ENCODE measurements at places on chromosomes 3 and 15. TPM values are rescaled to one million over a fixed set of nuclear protein-coding genes. Genes with fewer than 3 reads are reported as not detected.

Gene INSYN1
- 2.6 TPM for total RNA-seq

Gene ALDH1L1
- 136 TPM for total RNA-seq

Gene NMB
- total RNA-seq = 7.5 TPM

Gene RAB6B
- 3.7 TPM for total RNA-seq

Gene TIMMDC1
- 53.9 TPM for total RNA-seq

Gene CLDN16
- 2.9 TPM for total RNA-seq

Gene VEPH1
- 87.7 TPM for total RNA-seq

Gene TRIM42
- not detected for total RNA-seq

Gene CYP1A1
- 0.96 TPM for total RNA-seq

Gene KNG1
- not detected for total RNA-seq

Gene SI
- not detected for total RNA-seq

Gene TNFSF10
- 15.3 TPM for total RNA-seq

Gene FRMD4B
- total RNA-seq = 37.6 TPM

Gene MYEF2
- total RNA-seq = 53.5 TPM

Gene TM4SF4
- total RNA-seq = 1.9 TPM

Gene PLCB2
- 36.1 TPM for total RNA-seq

Gene ADAMTS17
- total RNA-seq = 9.5 TPM

Gene CA12
- not detected for total RNA-seq

Gene TMEM40
- not detected for total RNA-seq

- no peak for DNase-seq
These were observed 112.2 kb upstream of the RBMS3 start for GRCh38 chr3:29168696-29169095.

GRCh38 chr3:171743327-171744157, 66.7 kb downstream of the PLD1 start:
- no peak for DNase-seq

- no peak for DNase-seq
These were observed 37.3 kb downstream of the HCN4 start for GRCh38 chr15:73331501-73331900.

DNA sequence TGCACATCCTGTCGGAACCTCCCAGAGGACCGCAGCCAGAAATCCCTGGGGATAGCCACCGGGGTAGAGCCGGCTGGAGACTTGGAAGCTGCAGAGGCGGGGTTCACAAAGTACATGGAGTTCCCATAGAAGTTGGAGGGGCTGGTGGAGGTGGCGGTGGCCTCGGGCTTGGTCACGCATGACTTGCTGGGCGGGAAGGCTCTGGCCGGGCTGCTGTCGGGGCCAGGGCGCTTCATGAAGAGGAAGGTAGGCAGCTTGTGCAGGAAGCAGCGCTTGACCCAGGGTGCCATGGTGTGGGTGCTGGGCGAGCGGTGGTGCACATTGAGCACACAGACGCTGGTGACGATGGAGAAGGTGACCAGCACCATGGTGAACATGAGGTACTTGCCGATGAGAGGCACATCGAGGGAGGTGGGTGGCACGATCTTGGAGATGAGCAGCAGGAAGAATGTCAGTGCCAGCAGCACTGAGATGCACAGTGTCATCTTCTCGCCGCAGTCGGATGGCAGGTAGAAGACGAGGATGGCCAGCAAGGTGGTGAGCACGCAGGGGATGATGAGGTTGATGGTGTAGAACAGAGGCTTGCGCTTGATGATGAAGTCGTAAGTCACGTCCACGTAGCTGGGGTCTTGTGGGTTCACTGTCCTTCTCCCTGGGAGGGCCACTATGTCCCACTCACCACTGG, 8.4 kb upstream of the CHRNA3 start:
- DNase-seq = peak; percentile 46

GRCh38 chr15:87528873-87529272, 727.7 kb downstream of the NTRK3 start:
- DNase-seq = no peak

DNA sequence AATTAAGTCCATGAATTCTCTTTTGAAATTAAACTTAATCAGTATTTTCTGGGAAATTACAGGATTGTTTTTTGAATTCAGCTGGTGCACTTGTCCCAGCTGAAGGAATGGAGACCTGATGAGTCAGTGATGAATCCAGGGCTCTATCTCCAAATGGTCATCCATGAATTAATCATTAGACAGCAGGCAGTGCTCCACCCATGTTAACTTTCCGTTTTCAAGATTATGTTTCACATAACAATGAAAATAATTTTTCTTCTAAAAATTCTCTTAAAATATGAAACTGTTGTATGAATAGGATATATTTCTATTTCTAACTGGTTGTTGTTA, 13.9 kb upstream of the PAQR9 start:
- DNase-seq = no peak

DNA sequence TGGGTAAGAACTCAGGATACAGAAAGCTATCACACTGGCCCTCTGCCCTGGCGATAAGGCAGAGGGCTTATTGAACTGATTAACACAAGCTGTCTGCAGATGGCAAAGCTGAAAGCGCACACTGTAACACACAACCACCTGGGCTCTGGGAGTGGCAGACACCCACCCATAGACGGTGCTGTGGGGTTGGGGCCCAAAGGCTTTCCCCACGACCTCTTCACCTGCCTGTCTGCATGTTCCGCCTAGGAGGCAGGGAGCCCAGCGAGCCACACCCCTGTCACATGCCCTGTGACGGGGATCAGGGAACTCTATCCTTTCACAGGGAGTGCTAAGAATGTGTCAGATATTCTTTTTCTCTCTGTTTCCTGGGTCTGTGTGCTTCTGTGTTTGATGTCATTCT, 12.1 kb upstream of the TFG start:
- DNase-seq = no peak

DNA sequence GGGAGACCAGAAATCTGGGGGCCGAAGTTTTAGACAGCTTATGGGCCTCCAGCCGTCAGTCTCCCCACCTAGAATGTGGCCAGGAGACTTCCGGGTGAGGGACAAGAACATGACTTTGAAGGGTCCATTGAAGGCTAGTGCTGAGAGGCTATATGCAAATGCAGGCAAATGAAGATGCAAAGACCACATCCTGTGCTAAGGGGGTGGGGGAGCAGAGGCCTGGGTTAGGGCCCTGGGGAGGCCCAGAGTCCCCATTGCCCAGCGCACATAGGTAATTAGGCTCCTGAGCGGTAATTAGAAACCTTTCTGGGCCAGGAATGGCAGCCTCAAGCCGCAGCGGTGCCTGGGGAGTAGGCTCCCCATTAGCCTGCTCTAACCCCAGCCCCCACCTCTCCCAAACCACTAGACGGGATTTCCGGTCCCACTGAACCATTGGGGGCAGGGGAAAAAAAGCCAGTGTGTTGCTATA, 6.8 kb downstream of the CSK start:
- no peak for DNase-seq

DNA sequence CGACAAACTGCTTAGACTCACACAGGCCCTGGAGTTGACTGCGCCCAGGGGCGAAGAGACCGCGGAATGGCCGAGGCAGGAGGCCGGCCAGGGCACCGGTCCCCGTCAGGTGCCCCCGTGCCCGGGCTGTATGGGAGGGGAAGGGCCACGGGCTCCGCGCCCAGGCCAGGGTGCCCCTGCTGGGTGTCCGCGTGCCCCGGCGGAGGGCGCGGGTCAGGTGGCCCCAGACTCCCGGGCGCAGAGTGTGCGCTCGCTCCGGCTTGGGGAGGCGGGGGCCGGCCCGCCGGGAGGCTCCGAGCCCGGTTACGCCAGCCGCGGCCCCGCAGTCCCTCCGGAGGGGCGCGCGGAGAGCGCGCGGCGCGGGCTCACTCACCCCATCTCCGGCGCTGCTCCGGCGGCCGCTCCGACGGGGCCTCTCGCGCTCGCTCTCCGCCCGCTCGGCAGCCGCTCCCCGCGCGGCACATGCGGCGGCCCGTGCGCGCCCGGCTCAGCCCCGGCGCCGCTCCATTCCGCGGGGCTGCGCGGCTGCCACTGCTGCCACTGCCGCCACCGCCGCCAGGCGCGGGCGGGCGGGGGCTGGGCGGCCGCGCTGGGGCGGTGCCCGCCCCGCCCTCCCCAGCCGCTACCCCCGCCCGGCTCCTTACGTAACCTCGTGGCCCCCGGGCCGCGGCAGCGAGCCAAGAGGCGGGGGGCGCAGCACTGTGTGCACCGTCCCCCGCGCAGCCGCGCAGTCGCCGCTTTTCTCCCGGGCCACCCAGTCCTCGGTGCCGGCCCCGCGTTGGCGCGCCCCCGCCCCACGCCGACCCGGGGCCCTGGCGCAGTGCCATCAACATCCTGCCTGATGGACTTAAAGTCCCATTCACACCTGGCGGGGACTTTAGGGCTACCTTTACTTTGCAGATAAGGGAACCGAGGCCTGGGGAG, at the start of gene HOMER2:
Gene HOMER2 (minus strand): TSS at position 563 of the 924 bp plus-strand sequence. CDS start 185 bp downstream, at position 378.
- peak; percentile 29 for DNase-seq

- peak; percentile 48 for DNase-seq
These were observed 93.9 kb upstream of the CCDC80 start for GRCh38 chr3:112734736-112735350.

GRCh38 chr3:151377768-151378385, 6.7 kb downstream of the P2RY12 start:
- no peak for DNase-seq

DNA sequence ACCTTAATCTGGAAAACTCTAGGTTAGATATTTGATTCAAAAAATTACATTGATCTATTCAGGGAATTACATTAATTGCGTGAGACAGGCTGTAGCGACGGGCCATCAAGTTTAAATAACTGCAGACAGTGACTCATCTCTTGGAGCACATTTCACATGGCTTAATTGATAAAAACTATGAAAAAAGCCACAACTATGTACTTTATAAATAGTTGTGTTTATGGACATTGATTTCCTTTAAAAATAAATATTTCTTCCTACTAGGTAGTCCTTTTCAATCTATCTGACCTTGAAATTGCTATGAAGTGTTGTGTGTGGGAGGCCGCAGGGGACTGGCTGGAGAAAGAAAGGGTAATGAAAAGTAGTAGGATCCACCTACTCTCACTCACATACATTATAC, 157.8 kb downstream of the IL1RAP start:
- DNase-seq = no peak

DNA sequence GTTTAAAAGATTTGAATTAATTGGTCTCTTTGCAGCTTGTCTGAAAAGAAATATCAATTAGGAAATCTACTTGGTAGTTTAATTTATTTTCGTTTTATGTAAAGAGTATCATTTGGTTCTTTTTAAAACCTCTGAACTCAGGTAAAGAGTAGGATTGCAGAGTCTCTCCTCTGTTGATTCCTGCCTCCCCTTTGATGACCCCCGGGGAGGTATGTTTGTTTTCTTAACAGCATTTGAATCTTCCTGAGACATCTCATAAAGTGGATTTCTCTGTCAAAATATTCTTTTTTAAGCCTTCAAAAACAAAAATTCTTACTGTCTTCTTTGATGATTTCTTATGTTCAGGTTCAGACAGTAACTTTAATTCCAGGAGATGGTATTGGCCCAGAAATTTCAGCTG, 8.0 kb downstream of the IDH3A start:
- DNase-seq = no peak

GRCh38 chr3:125552401-125552800, 32.4 kb upstream of the SNX4 start:
- no peak for DNase-seq

DNA sequence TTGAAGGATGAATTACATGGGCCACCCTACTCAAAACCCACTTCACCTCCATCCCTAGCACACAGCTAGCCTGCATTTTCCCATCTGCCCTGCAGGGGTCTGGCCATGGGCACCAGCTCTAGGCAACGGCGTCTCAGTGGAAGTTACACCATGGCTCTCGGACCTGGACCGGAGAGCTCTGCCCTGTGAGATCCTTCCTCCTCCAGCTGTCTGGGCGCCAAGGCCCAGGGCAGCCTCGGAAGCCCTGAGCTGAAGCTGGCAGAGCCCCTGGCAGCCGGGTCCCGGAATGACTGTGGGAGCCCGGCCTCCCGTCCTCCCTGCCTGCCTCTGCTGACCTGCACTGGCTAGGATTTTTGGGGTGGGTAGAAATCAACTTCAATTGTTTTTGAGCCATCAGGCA, 98.9 kb downstream of the CHSY1 start:
- no peak for DNase-seq

GRCh38 chr15:88120026-88120425, 136.5 kb downstream of the NTRK3 start:
- no peak for DNase-seq

DNA sequence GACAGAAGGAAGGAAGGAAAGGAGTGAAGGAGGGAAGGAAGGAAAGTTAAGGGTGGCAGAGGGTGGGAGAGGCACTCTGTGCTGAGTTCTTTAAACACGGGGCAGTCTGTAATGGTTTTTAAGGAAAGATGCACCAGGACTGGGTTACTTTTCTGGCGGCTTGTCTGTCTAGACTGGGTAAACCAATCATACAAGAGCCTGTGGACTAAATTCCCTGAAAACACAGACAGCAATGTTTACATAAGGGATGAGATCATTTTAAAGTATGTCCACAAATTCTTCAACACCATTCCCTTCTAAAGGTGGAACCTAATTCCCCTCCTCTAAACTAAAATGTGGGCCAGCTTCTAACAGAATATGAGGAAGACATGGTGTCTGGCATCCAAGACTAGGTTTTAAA, 235.5 kb upstream of the IGF1R start:
- DNase-seq = no peak

- DNase-seq = no peak
These were observed 14.0 kb downstream of the TTC14 start for GRCh38 chr3:180615954-180616353.
